ENCODE measurements at places on chromosomes 1 and 21.

GRCh38 chr1:194830387-194830786 is 1644.0 kb upstream of the B3GALT2 start:
- no peak for DNase-seq

- DNase-seq, result no peak
These were observed 11.4 kb downstream of the TMEM81 start for GRCh38 chr1:205072881-205073280.

DNA sequence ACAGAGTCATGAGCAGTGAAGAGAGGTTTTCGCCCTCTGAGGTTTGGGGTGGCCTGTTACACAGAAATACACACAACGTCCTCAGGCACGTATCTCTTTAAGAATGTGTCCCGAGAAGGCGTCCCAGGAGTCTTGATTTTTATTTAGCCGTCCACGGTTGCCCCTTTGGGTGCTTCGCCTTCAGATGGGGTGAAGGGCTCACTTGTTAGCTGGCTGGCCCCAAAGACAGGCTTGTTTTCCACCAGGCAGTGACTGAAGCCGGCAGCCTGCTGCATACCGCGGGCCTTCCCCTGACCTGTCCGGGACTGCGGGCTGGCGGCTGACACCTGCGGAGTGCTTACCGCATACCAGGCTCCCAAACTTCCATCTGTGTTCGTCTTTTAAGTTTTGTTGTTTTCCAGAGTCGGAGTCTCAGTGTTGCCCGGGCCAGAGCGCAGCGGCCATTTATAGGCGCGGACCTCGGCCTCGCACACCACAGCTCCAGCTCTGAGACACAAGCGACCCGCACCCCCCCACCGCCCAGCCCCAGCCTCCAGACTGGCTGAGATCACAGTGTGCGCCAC is 1.6 kb upstream of the ADARB1 start:
- no peak for DNase-seq

GRCh38 chr1:181737056-181737455 is 253.7 kb downstream of the CACNA1E start:
- DNase-seq, result no peak

- DNase-seq, result no peak
These were observed 14.7 kb downstream of the RNF2 start for GRCh38 chr1:185059950-185060571.

Measured in NCI-H460 (cell line).